Kidney tubule cell (primary cell): ENCODE measurements at places on chromosomes 3 and 15.

DNA sequence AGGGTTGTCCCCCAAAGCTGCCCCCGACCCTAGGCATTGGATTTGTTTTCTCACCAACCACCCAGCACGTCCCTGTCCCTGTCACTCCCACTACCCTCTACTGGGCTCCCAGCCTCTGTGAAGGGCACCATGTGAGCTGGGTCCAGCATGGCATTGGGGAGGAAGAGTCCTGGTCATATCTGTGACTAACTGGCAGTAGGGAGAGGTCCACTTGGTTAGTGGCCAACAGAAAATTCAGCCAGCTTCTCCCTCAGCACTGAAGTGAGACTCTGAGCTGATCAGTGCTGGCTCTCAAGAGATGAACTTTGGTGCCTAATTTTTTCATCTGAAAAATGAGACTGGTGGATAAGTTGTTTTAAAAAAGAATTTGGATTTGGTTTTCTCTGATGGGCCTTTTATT is 11.3 kb upstream of the KIF23 start:
- no peak for DNase-seq

DNA sequence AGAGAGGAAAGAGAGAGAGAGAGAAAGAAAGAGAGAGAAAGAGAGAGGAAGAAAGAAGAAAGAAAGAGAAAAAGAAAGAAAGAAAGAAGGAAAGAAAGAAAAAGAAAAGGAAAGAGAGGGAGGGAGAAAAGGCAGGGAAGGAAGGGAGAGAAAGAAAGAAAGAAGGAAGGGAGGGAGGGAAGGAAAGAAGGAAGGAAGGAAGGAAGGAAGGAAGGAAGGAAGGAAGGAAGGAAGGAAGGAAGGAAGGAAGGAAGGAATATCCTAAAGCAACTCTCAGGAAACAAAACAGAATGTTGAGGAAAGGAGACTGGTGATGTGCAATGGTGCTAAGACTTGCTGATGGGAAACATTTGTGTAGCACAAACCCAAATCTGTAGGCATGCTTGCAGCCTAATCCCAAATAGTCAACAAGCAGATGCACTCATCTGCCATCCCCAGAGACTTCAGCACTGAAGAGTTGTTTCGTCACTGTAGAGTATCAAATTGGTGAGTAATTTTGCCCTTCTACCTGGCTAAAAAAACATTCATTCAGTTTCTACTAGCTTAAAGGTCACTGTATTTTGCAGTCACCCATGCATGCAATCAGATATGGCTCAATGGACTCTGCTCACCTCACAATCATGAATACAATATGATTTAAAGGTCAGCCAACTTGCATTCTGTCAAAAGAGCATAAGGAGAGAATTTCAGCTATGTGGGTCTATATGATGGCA is 480.3 kb downstream of the FGF12 start:
- DNase-seq = peak; percentile 56

- peak; percentile 18 for DNase-seq
These were observed 665 bp downstream of the TM4SF18 start for GRCh38 chr3:149332771-149333170.

DNA sequence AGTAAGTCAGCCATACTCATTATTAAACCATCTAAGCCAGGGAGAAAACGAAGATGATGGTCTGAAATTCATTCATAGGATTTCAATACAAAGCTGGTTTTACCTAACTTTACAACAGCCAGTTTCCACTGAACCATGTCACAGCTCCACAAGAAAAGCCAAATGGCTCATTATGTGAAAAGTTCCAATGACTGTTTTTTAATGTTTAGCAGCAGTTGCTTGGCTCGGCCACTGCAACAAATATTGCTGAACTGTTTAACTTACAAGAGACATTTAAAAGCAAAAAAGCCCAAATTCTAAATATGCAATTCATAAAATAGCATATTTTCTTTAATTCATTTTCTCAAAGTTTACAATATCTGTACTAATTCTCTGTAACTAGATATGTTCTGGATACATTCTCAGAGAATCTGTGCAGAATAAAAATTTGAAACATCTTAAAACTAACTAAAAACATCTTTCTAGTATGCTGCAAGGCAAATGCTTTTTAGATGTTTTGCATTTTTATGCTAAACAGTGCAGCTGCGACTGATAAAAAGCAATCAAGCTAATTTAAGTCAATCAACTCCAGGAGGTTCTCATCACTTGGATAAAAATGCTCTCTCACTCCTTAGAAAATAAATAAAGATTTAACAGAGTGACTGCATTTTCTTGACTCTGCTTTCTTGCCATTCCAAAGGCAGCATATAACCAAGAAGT is 356.5 kb downstream of the ERC2 start:
- DNase-seq = no peak

GRCh38 chr3:169865176-169865767 is 4.5 kb downstream of the LRRC31 start:
- no peak for DNase-seq

DNA sequence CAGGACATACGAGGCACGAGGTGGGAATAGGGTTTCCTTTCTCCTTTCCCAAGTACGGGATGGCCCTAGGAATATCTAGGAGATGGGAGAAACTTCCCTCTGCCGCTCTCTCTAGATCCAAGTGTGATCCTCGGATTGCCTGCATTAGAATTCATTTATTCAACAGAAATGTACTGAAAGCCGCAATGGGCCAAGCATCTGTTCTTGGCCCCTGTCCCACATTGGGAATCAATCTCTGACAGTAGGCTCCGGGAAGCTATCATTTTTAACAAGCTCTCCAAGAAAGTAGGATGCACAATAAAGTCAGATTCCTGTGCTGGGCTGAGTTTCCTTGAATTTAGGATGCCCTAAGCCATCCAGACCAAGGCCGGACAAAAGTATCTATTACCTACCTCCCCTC is 37.2 kb upstream of the CA12 start:
- DNase-seq = no peak

- DNase-seq = no peak
These were observed 31.6 kb downstream of the CBLB start for GRCh38 chr3:105837143-105837740.

DNA sequence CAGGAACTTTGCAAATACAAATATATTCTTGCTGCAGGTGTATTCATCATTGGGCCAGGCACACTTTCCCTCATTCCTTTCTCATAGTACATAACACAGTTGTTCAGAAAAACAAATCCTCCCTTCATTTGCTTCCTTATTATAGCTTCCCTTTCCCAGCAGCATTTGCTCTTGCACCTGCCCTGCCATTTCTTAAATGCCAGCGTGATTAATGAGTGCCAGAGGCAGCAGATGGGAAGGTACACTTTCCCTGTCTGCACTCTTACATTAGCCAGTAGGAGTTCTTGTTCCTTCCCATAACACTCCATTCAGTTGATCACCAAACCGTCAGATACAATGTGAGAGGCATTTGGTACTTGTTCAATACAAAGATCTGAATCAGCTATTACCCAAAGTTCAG is 128.5 kb upstream of the GAP43 start:
- no peak for DNase-seq

DNA sequence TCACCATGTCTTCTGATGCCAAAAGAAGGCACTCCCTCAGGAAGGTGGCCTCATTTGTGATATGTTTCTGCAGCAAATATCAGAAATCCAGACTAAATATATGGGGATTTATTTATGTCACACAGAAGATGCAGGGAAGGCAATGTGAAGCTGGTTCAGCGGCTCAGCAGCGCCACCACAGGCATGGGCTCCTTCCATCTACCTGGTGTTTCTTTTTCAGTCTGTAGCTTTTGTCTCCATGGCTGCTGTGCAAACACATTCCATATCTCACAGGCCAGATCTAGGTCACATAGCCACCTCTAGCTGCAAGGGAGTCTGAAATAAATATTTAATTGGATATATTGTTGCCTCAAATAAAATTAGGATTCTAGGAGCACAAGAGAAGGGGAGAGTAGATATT is 502.1 kb upstream of the IL12A start:
- DNase-seq = peak; percentile 20

DNA sequence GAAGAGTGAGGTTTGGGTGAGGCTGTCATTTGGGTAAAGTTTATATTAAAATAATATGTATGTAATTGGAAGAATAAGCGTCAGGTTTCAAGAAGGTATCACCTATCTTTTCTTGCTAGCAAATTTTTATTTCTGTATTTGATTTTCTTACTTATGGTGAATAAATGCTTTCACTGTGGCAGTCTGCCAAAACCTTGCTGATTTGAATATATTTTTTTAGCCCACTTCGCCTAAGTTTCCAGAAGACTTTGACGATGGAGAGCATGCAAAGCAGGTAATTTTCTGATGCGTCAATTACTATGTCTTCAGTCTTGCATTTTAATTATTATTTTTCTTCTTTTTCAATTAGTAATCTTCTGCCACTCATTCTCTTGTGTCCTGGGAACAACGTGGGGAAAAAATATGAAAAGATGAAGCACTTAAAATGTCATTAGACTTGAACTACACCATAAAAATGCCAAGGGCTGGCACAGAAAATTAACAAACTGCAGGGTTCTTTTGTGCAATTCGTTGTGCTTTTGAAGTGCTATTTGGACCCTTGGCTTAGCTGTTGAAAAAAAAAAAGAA is 40.4 kb downstream of the SRP14 start:
- no peak for DNase-seq

- DNase-seq = no peak
These were observed 73.9 kb upstream of the OXTR start for GRCh38 chr3:8843347-8843746.
